ENCODE measurements at places on chromosomes 5 and 9.

DNA sequence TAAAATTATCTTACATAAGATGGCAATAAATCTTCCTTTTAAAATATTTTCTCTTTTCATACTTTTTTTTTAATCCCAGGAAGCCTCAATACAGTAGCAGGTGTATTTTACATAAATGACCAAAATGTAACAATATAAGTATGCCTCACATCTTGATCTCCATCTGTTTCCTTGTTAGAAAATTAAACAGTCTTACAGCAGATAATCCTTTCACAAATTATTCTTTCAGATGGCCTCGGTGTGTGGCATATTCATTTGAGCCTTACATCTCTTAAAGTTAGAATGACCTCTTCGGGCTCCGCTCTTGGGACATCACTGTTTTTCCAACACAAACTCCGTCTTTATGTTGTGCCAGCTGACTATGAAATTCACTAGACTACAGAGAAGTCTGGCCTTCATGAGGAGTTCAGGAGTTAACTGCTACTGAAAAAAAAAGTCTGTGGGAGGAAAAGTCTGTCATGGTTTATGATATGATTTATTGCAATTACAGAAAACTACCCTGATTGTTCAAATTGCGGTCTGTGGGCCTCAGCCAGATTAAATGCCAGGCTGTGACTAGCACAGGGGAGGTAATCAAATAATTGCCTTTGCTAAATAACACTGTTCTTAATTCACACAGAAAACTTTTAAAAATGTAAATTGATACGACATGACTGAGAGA is 292.9 kb upstream of the PUM3 start:
- DNase-seq: no peak

GRCh38 chr9:100030548-100030947 is 68.3 kb downstream of the ERP44 start:
- no peak for DNase-seq

DNA sequence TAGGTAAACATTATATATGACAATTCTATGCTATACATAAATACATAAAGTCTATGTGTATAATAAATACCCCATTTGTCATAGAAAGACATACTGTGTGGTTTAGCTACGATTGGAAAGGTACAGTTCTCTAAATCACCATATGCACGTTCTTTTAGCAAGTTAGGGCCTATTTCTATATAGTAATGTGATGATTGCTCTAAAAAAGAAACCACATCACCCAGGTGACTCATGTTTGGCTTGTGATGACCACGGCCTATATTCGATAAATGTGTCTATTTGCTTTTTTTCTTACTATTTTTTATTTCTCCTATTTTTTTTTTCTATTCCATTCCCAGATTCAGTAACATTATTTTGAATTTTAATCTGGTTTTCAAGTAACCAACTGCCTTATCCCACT is 34.7 kb downstream of the RETREG1 start:
- DNase-seq: no peak

- no peak for DNase-seq
Measured at GRCh38 chr9:108569624-108570023, 286.2 kb downstream of the ACTL7B start.

- DNase-seq: no peak
Measured at GRCh38 chr5:118956727-118957126, 31.6 kb downstream of the DTWD2 start.

GRCh38 chr5:1541702-1542400 is 18.1 kb upstream of the LPCAT1 start:
- no peak for DNase-seq

GRCh38 chr9:112887381-112887780 is 3.3 kb downstream of the SLC46A2 start:
- DNase-seq: no peak

DNA sequence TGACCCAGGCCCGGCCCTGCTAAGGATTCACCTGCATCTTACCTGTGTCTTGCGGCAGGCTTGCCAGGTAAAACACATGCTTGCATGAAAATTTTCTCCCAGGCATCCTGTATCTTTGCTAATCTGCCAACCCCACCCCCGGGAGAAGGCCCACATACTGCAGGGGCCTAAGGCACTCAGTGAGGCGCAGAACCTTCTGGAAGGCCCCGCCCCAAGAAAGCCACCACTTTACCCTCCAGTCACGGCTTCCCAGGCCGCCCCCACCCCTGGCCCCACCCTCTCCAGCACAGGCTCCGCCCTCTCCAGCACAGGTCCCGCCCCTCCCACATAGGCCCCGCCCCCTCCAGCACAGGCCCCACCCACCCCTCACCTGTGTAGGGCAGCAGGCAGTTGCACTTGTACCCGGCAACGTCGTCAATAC is 29.8 kb upstream of the SEC16A start:
- DNase-seq: no peak

DNA sequence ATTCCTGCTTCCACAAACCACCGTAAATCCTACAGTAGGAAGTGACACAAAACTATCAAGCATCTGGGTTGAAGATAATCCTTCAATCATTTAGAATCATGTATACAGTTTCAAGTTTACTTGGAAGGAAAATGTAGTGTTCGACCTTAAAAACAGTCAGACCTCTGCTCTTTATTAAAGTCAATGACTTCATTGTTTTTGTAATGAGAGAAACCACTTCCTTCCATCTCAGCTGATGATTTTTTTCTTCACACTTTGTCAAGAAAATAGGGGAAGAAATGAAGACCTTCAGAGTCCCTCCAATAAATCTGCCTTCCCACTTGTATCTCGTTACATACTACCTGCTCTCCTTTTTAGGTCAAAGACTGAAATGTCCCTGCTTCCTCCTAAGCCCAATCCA is 30.1 kb downstream of the TUSC1 start:
- DNase-seq: no peak

GRCh38 chr5:88226881-88227450 is 41.7 kb downstream of the TMEM161B start:
- no peak for DNase-seq

DNA sequence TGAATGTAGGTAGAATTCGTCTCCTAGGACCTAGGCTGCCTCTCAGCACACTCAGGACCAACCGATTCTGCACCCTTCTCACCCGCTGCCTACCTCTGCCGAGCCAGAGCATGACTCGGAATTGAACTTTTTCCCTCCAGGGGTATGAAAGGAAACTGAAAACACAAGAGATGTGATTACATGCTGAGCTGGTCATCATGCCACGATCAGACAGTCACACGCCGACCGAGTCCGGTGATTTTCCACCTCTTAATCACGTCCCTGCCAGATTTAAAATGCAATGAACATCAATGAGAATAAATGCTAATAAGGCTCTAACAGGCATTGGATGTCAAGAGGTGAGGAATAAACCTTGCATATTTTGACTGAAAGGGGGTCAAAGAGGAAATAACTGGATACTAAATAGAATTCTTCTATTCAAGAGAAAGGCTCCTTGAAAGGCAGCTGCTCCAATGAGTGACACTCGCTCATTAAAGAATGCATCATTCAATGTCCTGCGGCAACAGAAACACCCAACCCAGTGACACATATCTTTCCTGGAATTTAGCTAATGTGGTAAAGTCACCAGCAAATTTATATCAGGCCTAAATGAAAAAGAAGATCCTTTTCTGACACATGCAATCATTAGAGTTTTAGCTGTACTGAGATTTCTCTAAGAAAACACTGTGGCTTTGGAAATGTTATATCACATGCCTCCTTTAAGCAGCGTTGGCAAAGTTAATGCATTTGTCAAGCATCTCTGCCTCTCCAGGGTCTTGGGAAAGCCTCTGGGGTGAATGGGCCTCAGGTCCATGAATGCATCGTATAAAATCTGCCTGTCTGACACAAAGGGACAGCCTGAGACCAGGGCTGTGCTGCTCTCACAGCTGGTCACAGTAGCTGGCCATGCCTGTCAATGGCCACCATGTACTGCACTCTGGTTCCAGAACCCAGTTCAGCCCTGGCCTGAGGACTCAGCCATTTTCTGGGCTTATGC is 128.7 kb downstream of the SPOCK1 start:
- DNase-seq: no peak

- no peak for DNase-seq
Measured at GRCh38 chr5:139091439-139092156, 106.6 kb downstream of the SIL1 start.

GRCh38 chr5:96562614-96563013 is 99.6 kb upstream of the CAST start:
- no peak for DNase-seq

- no peak for DNase-seq
Measured at GRCh38 chr5:165607026-165607425, 2101.6 kb downstream of the MAT2B start.

DNA sequence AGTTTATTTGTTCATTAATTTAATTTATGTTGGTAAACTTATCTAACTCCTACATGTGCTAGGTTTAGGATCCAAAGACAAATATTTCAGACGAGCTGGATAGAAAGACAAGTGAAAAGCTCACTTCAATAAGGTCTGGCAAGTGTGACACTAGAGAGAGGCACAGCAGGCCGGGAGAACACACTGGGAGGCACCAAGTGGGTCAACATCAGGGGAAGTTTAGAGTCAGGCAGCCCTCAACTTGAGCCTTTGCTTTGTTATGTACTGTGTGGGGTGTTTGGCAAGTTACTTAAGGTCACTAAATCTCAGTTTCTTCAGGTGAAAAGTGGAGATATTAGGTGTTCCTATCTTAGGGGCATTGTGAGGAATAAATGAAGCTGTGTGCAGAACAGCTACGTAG is 214.4 kb downstream of the PCSK1 start:
- no peak for DNase-seq

DNA sequence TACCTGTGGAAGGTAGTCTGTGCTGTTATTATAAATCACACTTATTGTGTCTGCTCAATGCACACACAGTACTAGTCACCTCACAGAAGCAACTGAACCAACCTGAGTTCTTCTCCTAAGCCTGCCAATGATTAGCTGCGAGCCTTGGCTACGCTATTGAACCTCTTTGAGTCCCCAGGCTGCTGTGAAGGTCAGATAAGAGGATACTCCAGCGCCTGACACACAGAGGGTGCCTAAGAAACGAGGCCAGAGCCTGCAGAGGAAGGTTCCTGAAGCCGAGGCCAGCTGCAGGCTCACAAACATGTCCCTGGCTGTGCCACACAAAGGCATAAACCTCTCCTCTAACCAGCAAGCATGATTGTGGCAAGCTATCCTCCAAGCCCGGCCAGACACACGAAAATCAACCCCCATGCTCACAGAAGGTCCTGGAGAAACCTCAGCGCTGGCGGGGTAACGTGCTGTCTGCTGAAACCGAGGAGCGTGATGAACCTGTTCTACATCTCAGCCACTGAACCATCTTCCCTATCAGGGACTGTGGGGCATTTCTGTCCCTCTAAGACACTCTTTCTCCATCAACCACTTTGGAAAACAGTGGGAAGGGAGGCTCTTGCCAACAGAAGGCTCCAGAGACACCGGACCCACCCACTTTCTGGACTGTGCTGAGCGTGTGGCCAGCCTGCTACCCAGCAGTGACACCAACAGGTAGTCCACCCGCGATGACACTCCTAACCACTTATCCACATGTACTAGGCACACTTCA is 53.2 kb upstream of the SLC25A51 start:
- DNase-seq: no peak

GRCh38 chr5:77758141-77758938 is 17.8 kb downstream of the TBCA start:
- DNase-seq: no peak

GRCh38 chr9:2414465-2414864 is 207.1 kb upstream of the VLDLR start:
- no peak for DNase-seq

- DNase-seq: no peak
Measured at GRCh38 chr5:15598294-15598902, 98.4 kb downstream of the FBXL7 start.

- DNase-seq: no peak
Measured at GRCh38 chr5:53991942-53992341, 318.4 kb downstream of the ARL15 start.

GRCh38 chr9:3385871-3386270 is 139.9 kb downstream of the RFX3 start:
- DNase-seq: peak; percentile 2

GRCh38 chr5:181134259-181134658 is 3.3 kb upstream of the OR2V1 start:
- DNase-seq: no peak

DNA sequence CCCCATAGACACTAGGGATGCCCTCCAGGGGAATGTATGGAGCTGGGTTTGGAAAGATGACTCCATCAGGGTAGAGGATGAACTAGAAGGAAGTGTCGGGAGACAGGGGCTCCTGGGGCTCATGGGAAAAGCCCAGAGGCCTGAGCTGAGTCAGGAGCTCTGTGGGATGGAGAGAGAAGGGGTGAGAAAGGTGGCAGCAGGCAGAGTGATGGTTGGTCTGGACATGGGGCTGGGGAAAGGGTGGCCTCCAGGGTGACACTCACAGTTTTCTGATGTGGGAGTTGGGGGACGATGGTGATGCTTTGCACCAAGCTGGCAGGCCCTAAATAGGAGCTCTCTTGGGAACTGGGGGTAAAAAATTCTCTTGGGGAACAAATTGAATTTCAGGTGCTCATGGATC is 213.5 kb upstream of the MVB12B start:
- DNase-seq: no peak

DNA sequence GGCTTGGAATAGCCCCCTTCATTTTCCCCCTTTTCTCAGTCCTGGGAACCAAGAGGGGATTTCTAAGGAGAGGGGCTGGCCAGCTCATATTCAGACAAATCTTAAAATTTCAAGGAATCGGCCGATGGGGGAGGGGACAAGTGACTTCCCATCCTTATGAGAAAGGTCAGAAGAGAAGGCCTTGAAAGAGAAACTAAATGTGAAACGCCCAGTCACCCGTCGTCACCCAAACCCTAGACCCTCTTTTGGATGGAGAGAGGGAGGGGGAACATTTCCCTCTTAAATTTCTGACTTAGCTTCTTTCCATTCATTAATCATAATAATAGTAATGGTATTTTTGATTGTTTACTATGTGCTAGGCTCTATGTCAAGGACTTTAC is 850 bp upstream of the CCL19 start:
- DNase-seq: no peak

GRCh38 chr9:567128-567746 is 274.3 kb upstream of the DMRT1 start:
- no peak for DNase-seq

GRCh38 chr9:29555502-29555901 is 1982.2 kb upstream of the C9orf72 start:
- DNase-seq: no peak

DNA sequence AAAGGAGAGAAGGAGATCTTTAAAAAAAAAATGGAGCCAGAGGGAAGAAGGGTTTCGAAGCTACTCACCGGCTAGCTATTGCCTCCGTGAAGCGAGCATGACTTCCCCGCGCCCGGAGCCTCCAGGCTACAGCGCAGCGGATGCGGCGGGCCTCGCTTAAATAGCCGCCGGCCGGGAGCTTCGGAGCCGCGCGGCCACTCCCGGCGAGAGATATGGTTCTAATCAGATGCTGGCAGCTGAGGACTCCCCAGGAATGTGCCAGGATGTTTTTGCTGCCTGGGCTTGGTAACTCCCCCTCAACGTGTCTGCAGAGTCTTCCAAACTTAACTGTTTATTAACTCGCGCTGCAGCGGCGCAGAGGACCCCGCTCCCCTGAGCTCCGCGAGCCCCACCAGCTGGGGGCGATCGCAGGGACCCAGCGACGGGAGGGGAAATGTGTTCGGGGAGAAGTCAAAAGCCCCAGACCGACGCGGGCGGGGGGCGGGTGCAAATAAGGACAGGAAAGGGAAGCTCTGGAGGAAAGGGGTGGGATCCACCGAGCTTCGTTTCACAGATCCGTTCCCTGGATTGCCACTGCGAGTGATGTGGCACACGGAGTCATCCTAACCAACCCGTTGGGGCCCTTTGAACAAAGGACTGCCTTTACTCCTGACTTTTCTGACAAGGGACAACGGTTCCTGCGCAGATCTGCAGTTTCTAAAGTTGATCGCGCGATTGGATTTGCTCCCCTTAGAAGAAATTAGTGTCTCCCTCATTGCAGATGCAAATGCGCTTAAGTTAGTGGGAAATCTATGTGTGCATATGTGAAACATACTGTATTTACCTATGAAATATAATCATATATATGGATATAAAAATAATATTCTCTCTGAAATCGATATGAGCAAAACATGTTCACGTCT is at the start of gene DAB2:
DAB2 (minus strand) TSS at position 245 of the 902 bp plus-strand sequence. CDS start 30,660 bp downstream, outside the sequence.
- no peak for DNase-seq

Data from activated T-helper 9 cell treated with anti-CD3 and anti-CD28 coated beads, Interleukin-2, amount 50 U/mL, for 16 hours (primary cell).